Body of pancreas (tissue), 4 donors: ENCODE measurements at places on chromosomes 6 and 20. TPM values are rescaled to one million over a fixed set of nuclear protein-coding genes. Genes with fewer than 3 reads are reported as not detected.

GRCh38 chr6:89073014-89073620 lies 7.4 kb upstream of the PNRC1 start:
- H3K27ac ChIP-seq = no peak overlapping the region
- no peaks in the 10 kb centered on the region for H3K27me3 ChIP-seq
- H3K4me3 ChIP-seq = no peak overlapping the region
- peaks cover 19% of the 10 kb centered on the region for H3K4me1 ChIP-seq
- no peak for DNase-seq
- H3K36me3 ChIP-seq = no peaks in the 10 kb centered on the region

EPPIN gene
- not detected for total RNA-seq

DNA sequence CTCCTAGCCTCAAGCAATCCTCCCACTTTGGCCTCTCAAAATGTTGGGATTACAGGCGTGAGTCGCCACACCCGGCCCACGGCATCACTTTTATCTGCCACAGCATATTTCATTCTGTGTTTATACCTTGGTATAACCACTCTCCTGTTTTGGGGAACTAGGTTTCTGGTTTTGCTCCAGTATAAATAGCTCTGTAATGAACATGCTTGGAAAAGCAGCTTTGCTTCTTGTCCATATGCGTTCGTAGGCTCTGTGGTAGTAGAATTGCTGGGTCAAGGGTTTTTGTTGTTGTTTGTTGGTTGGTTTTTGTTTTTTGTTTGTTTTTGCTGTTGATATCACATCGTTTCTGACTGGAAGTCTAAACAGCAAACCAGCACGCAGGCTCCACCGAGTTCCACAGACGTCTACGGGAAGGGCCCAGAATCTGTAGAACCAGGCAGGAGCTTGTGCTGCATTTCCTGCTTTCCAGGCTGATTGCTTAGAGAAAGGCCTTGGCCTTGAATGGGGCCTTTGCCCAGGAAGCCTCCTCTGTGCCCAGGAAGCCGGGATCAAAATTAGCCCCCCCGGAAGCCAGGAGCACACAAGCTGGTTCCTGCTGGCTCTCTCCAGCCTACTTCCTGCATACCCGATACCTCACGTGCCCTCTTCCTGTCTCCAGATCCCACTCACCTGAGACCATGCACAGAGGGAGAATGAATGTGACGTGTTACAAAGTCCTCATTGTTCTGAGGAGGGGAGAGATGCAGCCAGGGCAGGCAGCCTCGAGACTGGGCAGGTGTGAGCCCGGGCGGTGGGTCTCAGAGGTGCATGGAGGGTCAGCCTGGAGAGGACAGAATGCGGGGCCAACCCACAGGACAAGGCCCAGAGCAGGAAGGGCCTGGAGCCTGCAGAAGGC lies 34.7 kb downstream of the AAR2 start:
- no peak for DNase-seq
- H3K27ac ChIP-seq = no peak overlapping the region
- H3K4me1 ChIP-seq = no peaks in the 10 kb centered on the region
- H3K27me3 ChIP-seq = no peaks in the 10 kb centered on the region
- no peak overlapping the region for H3K4me3 ChIP-seq

GRCh38 chr6:2818593-2818992 lies 23.1 kb downstream of the SERPINB1 start:
- DNase-seq = peak; percentile 61
- H3K27ac ChIP-seq = peak overlapping the region; percentile 83
- no peak overlapping the region for H3K4me3 ChIP-seq

- H3K36me3 ChIP-seq = no peaks in the 10 kb centered on the region
- no peak overlapping the region for H3K4me3 ChIP-seq
- peaks cover 51% of the 10 kb centered on the region for H3K4me1 ChIP-seq
- DNase-seq = no peak
Measured at GRCh38 chr20:3473944-3474343, 3.1 kb downstream of the ATRN start.

DNA sequence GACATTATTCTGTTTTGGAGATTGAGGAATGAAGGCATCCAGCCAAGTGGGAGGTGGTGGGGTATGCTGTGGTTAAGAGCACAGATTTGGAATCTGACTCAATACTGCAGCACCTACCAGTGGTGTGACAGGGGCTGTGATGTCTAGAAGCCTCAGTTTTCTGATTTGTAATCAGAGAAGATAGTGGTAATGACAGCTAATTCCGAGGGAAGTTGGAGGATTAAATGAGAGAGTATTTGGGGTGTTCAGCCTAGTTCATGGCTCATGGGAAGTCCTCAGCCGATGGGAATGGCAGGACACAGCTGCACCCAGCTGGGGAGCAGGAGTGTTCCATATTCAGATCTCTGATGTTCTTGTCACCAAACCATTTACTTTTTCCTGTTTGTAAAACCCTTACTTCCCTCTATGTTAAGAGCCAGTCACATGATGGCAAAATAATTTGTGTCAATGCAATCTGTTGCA lies 9.3 kb downstream of the SLC9A8 start:
- DNase-seq = no peak
- H3K27ac ChIP-seq = no peak overlapping the region
- no peaks in the 10 kb centered on the region for H3K27me3 ChIP-seq

CLIC5 gene
- total RNA-seq = 1.6 TPM

DNA sequence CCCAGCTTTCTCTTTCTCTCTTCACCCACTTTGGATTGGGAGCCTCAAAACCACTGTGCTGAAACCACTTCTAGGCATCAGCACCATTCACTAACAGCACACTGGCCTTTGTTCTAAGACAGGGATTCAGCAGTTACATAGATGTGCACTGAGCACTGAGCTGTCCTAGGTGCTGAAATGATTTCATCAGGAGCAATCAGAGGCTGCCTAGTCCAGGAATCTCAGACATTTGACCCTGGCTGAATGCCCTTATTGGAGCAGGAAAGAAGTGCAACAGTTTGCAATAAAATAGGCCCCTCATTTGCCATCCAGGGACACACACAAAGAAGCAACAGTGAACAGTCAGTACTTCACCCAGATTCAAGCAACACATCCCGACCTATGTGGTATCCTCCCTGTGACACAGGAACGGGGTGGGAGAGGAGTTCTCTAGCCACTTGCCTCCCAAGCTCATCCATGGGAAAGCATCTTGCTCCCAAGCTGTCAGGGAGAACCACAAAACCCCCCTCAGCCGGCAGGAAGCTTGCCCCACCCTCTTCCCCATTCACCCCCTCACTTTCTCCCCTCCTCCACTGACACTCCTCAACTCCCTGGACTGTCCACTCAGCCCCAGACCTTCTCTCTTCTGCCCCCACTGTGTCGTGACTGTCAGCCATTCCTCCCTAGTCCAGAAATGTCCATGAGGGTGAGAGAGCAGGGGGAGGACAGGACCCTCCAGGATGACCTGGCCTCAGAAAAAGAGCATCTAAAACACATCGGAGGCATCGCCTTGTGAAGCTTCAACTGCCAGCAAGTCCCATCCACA lies 304.4 kb downstream of the PREX1 start:
- no peak overlapping the region for H3K4me3 ChIP-seq
- no peaks in the 10 kb centered on the region for H3K36me3 ChIP-seq
- H3K27ac ChIP-seq = no peak overlapping the region
- H3K27me3 ChIP-seq = no peaks in the 10 kb centered on the region
- peak; percentile 22 for DNase-seq
- H3K4me1 ChIP-seq = no peaks in the 10 kb centered on the region

OR2J3 gene
- total RNA-seq = not detected

DNA sequence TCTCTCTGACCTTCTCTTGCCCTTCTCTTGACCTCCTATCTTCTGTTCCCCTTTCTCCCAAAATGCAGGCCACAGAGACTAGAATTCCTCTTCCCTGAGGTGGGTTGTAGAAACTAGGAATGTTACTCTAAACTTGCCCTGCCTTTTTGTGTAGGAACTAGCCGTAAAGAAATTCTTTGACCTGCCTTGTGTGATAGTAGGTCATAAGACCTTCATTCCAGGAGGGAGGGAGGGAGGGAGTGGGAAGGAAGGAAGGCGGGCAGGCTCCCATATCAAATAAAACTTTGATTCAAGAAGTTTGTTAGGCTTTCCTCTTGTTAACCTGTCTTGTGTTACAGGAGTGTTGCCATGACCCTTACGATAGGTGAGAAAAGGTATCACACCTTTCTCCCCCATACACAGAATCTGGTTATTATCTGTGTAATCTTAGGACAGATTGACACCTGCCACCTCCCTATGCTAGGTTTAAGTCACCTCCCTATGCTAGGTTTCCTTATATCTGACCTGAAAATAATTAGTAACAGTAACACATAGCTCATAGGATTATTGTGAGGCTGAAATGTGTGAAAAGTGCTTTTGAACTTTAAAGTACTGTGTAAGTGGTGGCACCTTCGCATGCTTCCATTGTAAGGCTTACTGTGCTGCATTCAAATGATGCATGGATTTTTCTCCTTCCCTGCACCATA lies 32.6 kb upstream of the FUCA2 start:
- DNase-seq = no peak
- H3K4me3 ChIP-seq = no peak overlapping the region
- H3K27me3 ChIP-seq = no peaks in the 10 kb centered on the region
- no peaks in the 10 kb centered on the region for H3K36me3 ChIP-seq
- H3K4me1 ChIP-seq = no peaks in the 10 kb centered on the region
- H3K27ac ChIP-seq = no peak overlapping the region

DNA sequence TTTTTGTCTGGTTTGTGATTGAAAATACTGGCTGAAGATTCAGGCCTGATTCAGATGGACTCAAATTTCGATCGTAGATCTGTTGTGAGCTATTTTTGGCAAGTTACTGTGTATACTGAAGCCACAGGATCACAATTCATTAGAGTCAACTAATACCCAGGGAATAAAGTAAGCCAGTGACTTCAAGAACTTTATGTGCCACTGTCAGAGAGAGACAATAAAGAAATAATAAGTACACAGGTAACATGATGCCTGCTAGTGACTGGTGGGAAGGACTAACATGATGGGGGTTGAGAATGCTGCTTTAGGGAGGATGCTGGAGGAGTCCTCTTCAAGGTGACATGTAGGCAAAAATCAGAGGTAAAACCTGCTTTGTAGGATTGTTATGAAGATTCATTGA lies 215.9 kb downstream of the DOK5 start:
- no peaks in the 10 kb centered on the region for H3K36me3 ChIP-seq
- H3K27me3 ChIP-seq = no peaks in the 10 kb centered on the region
- no peak overlapping the region for H3K27ac ChIP-seq
- DNase-seq = no peak
- no peak overlapping the region for H3K4me3 ChIP-seq

GRCh38 chr6:137033828-137034227 lies 10.9 kb downstream of the IL20RA start:
- no peaks in the 10 kb centered on the region for H3K36me3 ChIP-seq
- no peaks in the 10 kb centered on the region for H3K4me1 ChIP-seq
- no peak overlapping the region for H3K4me3 ChIP-seq
- no peak overlapping the region for H3K27ac ChIP-seq
- H3K27me3 ChIP-seq = no peaks in the 10 kb centered on the region

- H3K27me3 ChIP-seq = no peaks in the 10 kb centered on the region
- no peak overlapping the region for H3K4me3 ChIP-seq
- H3K27ac ChIP-seq = no peak overlapping the region
- no peaks in the 10 kb centered on the region for H3K36me3 ChIP-seq
Measured at GRCh38 chr20:58715391-58715800, 22.8 kb downstream of the NPEPL1 start.

- no peaks in the 10 kb centered on the region for H3K4me1 ChIP-seq
- H3K27me3 ChIP-seq = no peaks in the 10 kb centered on the region
- H3K36me3 ChIP-seq = no peaks in the 10 kb centered on the region
- no peak overlapping the region for H3K4me3 ChIP-seq
Measured at GRCh38 chr6:104519566-104519965, 340.2 kb downstream of the HACE1 start.

RNF8 gene
- total RNA-seq = 6.0 TPM

DNA sequence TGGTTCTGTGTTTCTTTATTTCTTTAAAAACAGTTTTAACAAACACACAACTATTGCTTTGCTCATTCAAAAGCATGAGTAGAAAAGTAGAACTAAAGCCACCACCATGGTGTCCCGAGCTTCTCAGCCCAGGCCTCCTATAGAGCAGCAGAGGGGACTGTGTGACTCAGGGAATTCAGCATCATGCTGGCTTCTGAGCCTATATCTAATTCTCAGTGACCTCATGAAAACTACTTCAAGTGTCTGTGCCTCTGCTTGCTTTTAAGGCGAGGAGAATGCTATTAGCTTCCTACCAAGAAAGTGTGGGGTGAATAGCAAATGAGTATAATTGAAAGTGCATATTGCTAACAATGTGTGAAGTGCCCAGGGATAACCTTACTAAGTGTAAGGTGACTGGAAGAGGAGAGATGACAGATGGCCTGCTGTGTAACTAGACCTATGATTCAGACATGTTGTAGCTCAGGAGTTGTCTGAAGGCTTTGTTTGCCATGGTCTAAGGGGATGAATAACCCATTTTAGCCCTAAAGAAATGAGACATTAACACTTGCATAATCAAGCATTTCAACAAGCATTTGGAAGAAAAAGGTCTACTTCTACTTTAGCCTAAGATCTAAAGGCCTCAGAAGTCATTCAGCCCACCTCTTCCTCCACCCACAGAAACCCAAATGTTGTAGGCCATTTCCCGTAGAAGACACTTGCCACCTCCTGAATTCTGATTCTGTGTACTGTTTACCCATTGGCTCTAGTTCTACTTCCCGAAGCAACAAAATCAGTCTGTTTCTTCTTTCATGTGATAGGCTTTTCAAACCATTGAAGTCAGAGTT lies 121.5 kb upstream of the ARG1 start:
- H3K36me3 ChIP-seq = no peaks in the 10 kb centered on the region
- no peaks in the 10 kb centered on the region for H3K27me3 ChIP-seq
- H3K27ac ChIP-seq = no peak overlapping the region
- no peaks in the 10 kb centered on the region for H3K4me1 ChIP-seq
- no peak for DNase-seq
- no peak overlapping the region for H3K4me3 ChIP-seq

DNA sequence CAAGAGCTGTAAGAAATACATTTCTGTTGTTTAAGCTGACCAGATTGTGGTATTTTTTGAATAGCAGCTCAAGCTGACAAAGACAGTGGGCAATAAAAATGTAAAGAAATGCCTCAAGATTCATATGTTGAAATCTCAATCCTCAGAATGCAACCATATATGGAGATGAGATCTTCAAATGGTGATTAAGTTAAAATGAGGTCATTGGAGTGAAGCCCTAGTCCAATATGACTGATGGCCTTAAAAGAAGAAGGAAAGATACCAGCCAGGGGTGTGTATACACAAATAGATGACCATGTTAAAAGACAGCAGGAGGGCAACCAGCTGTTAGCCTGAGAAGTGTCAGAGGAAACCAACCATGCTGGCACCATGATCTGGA lies 7.1 kb upstream of the DDO start:
- no peak overlapping the region for H3K4me3 ChIP-seq
- no peak for DNase-seq
- no peaks in the 10 kb centered on the region for H3K4me1 ChIP-seq
- H3K27me3 ChIP-seq = no peaks in the 10 kb centered on the region
- H3K27ac ChIP-seq = no peak overlapping the region
- no peaks in the 10 kb centered on the region for H3K36me3 ChIP-seq

GRCh38 chr6:138533667-138534066 lies 34.4 kb upstream of the NHSL1 start:
- no peak overlapping the region for H3K27ac ChIP-seq
- H3K36me3 ChIP-seq = no peaks in the 10 kb centered on the region
- no peak overlapping the region for H3K4me3 ChIP-seq

- no peak for DNase-seq
- no peaks in the 10 kb centered on the region for H3K4me1 ChIP-seq
- H3K36me3 ChIP-seq = no peaks in the 10 kb centered on the region
- no peak overlapping the region for H3K27ac ChIP-seq
- no peaks in the 10 kb centered on the region for H3K27me3 ChIP-seq
Measured at GRCh38 chr6:105304366-105304765, 98.5 kb downstream of the PREP start.

BCAS4 gene
- 2.3 TPM for total RNA-seq
